Tibial nerve (tissue), 4 donors: ENCODE measurements at places on chromosomes 2 and 18. TPM values are rescaled to one million over a fixed set of nuclear protein-coding genes. Genes with fewer than 3 reads are reported as not detected.

DNA sequence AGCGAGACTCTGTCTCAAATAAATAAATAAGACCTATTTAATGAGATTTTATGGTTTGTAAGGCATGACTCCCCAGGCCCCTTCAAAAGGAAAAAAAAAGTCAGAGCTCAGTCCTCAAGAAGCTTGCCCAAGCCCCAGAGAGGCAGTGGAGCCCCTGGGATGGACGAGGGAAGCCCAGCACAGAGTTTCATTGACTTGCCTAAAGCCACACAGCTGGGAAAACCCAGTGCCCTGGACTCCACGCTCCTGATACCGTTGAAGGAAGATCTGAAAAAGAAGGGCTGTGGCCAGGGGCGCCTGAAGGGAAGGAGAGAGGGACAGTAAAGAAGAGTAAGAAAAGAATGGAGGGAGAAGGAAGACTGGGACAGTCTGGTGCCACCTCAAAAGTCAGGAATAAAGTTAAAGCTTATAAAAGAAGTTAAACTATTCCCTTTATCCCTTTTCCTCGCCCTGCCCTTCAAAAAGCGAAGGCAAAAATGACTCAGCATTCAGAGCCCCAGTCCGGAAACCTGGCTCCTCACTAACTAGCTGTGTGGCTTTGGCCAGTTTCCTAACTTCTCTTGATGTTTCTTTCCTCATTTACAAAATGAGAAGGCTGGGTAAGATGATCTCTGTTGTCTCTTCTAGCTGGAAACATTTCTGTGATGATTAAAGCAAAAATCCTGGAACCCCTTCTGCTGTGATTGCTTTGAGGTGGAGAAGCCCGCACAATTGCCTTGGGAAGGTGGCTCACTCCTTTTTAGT, 46.7 kb downstream of the LYPD1 start:
- DNase-seq = no peak

DNA sequence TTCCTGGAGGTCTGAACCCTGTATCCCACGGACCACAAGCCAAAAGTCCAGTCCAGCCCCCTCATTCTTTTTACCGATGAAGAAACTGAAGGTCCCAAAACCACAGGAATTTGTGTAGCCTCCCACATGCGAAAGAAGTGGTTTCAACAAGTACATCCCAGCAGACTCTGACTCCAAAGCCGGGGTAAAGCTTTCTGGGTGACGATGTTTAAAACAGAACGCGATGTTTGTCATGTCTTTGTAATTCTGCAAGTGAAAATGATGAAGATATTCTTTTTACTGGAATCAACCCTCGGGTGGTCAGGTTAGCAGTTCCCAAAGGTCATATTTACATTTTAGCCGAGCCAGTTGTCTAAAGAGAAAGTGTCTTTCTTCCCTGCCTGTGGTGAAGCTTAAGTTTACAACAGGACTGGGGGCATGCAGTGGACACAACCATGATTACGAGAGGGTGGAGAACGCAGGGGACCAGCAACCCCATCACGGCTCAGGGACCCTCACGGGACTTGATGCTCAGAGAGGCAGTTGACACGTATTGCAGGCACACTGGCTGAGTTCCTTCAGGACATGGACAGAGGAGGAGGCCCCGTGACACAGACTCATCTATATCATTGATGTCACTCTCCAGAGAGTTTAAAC, 17.8 kb upstream of the TMEM131 start:
- DNase-seq = no peak

GRCh38 chr18:78309924-78310323, 669.7 kb upstream of the SALL3 start:
- no peak for DNase-seq

DNA sequence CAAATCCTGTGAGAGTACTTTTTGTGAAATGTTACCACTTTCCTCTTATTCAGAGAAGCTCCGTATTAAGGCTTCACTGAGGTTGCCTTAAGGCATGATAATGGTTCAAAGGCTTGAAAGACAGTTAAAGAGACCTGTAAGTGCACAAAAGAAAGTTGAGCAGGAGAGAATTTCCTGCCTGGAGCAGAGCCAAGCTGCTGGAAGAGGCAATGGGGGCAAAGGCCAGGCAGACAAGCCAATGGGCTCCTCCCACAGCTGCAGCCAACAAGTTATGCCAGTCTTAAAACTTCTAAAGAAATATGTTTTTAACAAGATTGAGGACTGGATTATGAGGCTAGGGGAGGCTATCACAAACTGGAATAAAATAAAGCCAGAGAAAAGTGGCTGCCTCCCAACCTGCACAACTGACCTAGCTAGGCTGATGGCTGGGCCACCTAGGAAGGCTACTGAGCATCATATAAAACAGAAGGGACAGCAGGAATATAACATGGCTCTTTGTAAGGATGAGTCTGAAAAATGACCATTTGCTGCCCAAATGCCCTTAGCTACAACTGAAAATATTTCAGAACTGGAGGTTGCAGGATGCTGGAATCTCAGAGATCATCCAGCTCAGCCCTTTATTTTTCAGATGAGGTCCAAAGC, 2.1 kb downstream of the IL1B start:
- DNase-seq = no peak

DNA sequence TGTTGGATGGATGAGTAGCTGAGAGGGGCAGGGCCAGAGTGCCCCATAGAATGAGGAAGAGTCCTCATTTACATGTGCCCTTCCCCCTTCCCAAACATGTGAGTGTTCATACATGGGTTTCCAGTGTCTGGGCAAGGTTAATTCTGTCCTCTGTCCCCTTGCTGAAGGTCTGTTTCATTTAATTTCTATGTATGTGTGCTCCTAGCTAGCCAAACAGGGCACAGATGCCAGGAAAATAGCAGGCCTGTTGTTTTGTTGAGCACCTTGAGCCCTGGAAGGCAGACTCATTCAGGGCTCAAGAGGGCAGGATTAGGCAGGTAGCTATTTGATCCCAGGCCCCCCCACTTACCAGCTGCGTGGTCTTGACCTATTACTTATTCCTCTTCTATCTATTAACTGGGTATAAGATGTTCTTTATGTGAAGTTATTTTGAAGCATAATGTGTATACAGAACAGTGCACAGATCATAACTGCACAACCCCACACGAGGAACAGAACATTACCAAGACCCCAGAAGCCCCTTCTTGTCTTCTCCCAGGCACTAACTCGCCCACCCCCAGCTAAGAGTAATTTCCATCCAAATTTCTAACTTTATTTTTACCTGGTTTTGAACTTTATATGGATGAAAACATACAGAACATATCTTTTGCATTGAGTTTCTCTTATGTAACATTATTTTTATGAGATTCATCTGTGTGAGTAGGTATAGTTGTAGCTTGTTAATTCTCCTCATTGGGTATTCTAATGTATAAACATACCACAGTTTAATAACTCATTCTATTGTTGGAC, 164.3 kb downstream of the RPIA start:
- no peak for DNase-seq

- DNase-seq = no peak
Observed at GRCh38 chr18:34224423-34225217, at the start of gene NOL4. TSS of gene NOL4 (minus strand) at chr18:34224913. CDS start at chr18:34223253, 1,660 bp downstream.

SALL3 gene
- total RNA-seq = not detected

CCDC195 gene
- not detected for total RNA-seq

IL18RAP gene
- total RNA-seq = 0.22 TPM
